ENCODE measurements at places on chromosomes 6 and 20.

GRCh38 chr6:23282252-23283021, 713.1 kb downstream of the HDGFL1 start:
- DNase-seq: no peak

DNA sequence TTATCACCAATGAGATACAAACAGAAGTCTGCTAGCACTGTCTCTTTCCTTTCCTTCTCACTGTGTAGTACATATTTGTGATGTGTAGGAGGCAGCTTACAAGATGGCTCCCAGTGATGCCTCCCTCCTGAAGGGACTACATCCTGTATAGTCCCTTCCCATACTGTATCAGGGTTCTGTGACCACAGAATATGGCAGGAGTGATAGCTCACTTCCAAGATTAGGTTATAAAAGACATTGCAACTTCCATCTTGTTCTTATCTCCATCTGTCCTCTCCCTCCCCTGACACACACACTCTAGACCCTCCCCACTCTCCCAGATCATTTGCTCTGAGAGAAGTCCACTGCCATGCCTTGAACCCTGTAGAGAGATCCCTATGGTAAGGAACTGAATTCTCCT, 38.0 kb downstream of the SESN1 start:
- DNase-seq: no peak

DNA sequence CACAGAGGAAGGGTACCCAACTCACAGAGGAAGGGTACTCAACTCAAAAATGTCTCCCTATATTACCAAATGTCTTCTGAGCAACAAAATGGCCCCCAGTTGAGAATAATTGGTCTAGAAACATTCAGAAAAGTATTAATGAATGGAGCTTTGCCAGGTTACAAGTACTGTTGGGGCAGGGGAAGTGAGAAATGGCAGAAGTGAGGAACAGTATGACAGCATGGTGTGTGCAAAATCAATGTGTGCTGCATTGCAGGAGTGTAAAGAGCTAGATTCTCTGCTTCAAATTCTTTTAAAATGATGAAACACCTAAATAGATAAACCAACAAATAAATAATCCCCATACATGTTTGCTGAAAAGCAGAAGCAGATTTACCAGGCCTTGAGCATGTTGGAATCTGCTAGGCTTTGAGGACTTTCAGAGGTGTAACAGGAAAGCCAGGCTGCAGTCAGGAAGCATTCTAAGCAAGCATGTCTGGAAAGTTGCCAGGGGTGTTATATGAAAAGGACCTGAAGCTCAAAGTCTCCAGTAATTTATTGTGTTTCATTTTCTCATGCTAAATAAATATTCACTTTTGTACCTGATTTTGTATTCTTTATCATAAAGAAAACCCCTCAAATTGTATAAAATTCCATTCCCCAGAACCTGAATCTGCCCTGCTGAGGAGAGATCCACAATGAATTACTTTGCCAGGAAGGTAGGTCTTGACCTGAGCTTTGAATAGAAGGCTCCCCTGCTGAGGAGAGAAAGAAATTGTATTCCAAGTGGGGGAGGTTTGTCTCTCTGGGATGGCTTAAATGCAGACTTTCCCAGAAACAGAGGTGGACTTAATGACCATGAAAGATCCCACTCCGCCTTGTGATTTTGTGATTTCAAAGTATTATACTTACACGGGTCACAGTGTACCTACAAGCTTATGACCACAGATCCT, 265.0 kb upstream of the MARCKS start:
- DNase-seq: no peak

DNA sequence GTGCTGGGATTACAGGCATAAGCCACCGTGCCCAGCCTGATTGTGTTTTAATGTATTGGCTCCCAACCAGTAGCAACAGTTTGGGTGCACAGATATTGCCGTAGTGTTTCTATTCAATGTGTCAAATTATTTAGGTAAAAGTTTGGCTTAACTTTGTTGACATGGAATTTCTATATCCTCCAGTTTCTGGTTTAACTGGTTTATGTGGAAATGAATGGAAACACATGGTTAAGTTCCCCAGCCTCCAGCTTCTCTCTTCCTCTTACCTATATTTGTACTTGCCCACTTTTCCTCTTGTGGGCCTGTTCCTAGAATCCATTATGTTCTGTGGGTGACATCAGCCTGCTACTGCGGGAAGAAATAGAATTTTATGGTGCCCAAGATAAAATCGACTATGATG, 53.9 kb upstream of the ESR1 start:
- no peak for DNase-seq

DNA sequence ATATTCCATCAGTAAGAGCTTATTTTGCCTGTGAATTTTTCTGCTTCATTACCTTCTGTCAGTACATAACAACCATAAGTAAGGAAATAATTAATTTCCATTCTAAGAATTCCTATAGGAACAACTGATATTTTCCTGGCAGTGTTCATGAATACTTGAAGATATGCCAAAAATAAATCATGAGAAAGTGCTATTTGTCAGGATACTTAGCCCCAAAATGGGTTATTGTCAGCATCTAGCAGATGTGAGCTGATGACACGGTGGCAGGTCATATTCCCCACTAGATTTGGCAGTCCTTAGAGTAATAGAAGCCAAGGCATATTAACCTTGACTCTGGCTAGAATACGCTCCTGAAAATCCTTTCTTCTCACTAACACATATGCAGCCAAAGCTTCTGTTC, 43.2 kb upstream of the CRISP1 start:
- DNase-seq: no peak

DNA sequence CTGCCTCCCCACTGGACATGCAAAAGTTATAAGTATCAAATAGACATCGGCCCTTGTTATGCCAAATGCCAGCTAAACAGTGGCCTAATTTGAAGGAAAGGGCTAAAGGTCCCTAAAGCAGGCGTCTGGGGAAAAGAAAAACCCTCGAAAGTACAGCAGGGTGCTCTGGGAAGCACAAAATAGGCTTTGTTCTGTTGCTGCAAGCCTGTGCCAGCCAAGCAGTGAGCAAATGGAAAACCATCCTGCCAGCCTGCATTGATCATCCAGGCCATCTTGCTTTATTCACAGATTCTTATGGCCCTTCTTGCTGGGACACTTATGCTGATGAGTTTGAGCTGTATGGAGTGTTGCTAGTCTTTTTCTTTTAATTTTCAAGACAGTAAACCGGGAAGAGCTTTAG, 62.2 kb upstream of the PLEKHG1 start:
- DNase-seq: no peak
